ENCODE measurements at places on chromosomes 4 and X. TPM values are rescaled to one million over a fixed set of nuclear protein-coding genes. Genes with fewer than 3 reads are reported as not detected.

MAGEA10 gene
- polyA plus RNA-seq, result not detected

AFF2 gene
- polyA plus RNA-seq, result 4.7 TPM

PAGE4 gene
- 1.5 TPM for polyA plus RNA-seq

FGFBP2 gene
- 0.44 TPM for polyA plus RNA-seq

RWDD4 gene
- polyA plus RNA-seq, result 44.9 TPM

NPY1R gene
- 19.2 TPM for polyA plus RNA-seq

IQCM gene
- not detected for polyA plus RNA-seq

ATP1B4 gene
- polyA plus RNA-seq, result 0.07 TPM

HSFX2 gene
- polyA plus RNA-seq, result 0.47 TPM

FAM3A gene
- 28.3 TPM for polyA plus RNA-seq

CXCL10 gene
- polyA plus RNA-seq, result 5.1 TPM

CXCL8 gene
- 0.80 TPM for polyA plus RNA-seq

All from right renal pelvis (tissue), 4 donors.